Epithelial cell of proximal tubule (primary cell): ENCODE measurements at places on chromosomes 7 and 10. TPM values are rescaled to one million over a fixed set of nuclear protein-coding genes. Genes with fewer than 3 reads are reported as not detected.

The ACSL5 gene
- 3.1 and 3.3 TPM in 2 replicates for total RNA-seq

The PMPCB gene
- 55.2 and 59.9 TPM in 2 replicates for total RNA-seq

The FOXP2 gene
- total RNA-seq = 0.06 and 0.22 TPM in 2 replicates

The EN2 gene
- total RNA-seq = not detected in 2 replicates

The HOXA5 gene
- total RNA-seq = 20.1 and 47.6 TPM in 2 replicates

DNA sequence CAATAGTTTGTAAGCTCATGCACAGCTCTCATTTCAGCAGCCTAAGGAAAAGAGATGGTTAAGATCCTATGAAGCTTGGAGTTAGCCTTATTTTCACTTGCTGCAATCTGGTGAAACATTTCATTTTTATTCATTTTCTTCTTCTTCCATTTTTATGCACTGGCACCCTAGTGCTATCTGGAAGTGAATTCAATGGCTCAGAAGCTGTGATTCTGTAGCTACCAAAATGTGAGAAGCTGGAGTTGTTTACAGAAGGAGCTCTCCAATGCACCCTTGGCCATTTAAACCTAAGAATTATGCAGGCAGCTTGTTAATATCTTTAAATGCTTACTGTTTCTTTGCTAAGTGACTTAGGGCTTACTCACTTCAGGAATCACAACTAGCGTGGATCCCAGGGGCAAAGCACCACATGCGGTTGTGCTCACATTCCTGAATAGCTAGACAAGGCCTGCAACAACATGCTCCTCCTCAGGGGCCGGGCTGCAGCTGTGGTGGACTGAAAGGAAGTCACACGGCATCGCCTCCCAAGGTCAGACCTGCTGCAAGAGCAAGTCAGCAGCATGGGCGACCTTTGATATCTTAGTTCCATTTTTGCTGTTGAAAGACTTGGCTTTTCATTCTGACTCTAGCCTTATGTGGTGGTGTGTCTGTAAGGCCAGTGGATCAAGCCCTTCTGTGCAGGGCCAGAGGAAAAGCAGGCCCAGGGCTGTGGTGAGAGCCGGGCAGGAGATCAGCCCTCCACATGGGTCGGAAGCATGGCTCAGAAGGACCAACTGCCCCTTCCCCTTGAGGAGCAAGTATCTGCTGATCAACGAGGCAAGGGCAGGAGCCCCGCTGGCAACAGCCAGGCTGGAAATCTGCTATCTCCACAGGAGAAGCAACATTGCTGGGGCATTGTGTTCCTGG, 91.9 kb upstream of the MBL2 start:
- DNase-seq = peak; percentile 95

DNA sequence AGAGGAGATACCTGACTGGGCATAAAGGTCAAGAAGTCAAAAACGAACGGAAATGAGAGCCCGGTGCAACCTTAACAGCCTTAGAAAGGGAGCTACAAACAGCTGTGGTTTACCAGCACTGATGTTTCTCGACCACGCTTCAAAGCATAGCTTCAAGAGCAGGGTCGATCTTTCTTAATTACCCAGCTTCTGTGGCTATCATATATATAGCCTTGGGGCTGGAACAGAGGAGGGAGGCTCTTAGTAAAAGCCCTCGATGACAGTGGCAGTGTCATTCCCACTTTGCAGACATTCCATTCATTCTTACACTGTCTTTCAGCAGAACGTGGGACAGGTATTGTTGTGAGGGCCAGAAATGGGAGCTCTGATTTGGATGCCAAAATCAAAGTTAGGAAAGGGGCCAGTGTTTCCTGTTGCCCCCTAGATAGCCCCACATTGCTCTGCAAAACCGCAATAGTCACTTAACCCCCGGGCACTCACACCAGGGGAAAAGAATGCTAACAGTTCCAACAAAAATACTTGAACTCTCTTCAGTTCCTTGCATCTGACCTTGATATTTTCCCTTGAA, 141.5 kb downstream of the MTPAP start:
- no peak for DNase-seq

DNA sequence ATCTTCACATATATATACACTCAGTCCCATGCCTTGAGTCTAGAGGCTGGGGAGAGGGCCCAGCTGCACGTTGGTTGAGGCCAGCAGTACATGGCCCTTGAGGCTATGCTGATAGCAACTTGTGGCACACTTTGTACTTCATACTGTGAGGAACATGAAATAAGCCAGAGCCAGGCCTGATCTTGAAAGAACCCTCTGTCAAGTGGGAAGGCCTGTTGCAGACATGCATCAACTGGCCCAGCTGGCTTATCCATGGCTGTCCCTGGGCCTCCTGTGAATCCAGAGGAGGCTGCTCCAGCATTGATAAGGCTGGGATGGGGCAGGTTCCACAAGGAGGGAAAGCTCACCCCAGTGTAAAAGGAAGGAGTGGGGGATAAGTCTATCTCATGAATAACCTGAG, 140.4 kb downstream of the NRF1 start:
- DNase-seq = no peak

DNA sequence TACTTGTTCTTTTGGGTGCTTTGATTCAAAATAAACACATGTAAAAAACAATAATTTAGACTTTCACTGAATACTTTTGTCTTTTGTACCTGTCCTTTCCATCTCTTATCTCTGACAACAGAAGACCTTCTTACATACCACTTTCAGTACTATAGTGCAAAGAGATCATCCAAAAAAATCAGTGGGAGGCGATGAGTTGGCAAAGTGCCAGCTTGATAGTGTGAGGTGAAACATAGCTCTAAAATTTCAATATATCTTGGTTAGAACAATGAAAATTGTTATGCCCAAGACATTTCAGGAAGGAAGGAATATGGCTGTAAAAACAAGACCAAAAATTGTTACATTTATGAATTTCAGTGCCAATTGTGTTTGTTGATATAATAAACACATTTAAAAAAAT, 390.2 kb upstream of the COBL start:
- DNase-seq = no peak

- no peak for DNase-seq
Observed at GRCh38 chr7:95527033-95527775, 41.5 kb downstream of the ASB4 start.

- DNase-seq = no peak
Observed at GRCh38 chr10:83678850-83679249, 460.5 kb upstream of the GHITM start.
